ENCODE measurements at places on chromosomes 4 and X.
A peak's percentile ranks its signal among the peaks of the same experiment; 100 is the strongest.

DNA sequence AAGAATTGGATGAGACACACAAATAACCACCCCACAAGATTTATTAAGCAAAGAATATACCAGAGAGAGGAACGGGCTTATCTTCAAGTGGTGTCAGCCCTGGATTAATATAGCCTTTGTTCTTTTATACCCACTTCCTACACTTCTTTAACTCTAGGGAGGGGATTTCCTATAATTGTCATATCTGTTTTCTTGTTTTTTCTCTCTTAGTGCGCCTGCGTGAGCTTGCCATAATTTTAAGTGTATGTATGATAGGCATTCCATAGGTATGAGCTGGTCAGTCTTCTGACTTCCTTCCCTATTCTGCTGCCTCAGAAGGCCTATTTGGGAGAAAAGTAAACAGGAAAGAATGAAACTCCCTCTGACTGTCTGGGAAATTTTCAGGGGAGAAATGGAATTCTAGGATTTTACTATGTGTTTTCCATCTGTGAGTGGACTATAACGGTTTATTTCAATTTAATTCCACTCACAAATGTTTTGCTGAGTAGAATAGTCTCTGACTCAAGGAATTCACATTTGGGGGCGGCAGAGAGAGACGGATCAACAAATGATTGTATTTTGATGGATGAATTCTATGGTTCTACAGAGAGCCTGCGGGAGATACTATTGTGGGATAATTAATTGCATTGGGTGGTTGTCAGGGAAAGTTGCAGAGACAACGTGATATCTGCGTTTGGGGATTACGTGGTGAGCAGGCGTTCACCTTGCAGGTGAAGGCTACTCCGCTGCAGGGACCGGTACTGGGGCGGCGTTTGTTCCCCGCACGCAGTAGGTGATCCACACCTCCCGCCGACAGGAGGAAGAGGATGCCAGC lies 626 bp upstream of the CEP135 start:
- DNase-seq = peak; percentile 20

DNA sequence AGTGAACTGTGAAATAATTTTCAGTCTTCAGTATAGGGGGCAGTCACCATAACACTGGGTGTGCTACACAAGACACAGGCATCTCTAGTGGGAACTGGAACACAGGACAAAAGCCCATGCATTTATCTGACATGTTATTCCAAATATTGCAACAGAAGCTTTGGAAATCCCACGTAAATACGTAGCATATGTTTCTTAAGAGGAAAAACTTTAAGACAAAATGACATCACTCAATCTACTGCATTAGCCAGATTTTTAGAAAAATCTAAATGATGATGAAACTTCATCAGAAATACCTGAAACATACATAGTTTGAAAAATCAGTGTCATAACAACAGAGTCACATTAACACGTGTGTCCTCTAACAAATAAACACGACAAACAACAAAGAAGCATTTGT lies 14.5 kb downstream of the SHISA3 start:
- DNase-seq = no peak

GRCh38 chr4:22573198-22573597 lies 57.3 kb upstream of the ADGRA3 start:
- no peak for DNase-seq

DNA sequence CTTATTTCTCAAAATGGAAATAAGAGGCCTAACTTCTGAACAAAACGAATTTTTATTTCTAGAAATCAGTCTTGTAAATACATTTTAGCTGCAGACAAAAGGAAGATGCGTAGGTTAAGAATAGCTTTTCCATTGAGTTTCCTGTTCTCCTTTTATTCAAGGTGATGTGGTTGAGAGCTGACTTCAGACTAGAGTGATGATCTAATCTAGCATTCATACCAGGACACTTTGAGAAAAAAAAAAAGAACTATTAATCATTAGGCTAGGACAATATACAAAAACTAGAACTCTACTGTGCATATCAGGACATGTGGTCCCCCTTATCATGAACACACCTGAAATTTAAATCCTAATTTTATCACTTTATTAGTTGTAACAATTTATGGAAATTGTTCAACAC lies 884.5 kb upstream of the EPHA5 start:
- no peak for DNase-seq

GRCh38 chr4:3429651-3430050 lies 12.1 kb upstream of the HGFAC start:
- DNase-seq = no peak

- no peak for DNase-seq
These were observed 17.8 kb downstream of the PDCL2 start for GRCh38 chr4:55574252-55574651.

DNA sequence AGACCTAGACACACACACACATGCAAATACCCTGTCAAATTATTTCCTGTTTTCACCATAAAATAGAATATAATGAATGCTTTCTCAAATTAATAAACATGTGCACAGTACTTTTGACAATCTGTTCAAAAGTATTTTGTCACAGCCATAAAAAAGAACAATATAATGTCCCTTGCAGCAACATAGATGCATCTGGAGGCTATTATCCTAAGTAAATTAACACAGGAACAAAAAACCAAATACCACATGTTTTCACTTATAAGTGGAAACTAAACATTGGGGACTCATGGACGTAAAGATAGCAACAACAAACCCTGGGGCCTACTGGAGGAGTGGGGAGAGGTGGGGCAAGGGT lies 15.5 kb downstream of the RAB40A start:
- DNase-seq = no peak

GRCh38 chrX:19566359-19567222 lies 51.3 kb upstream of the MAP3K15 start:
- no peak for DNase-seq

- no peak for DNase-seq
These were observed 24.7 kb upstream of the GLOD5 start for GRCh38 chrX:48736878-48737212.

DNA sequence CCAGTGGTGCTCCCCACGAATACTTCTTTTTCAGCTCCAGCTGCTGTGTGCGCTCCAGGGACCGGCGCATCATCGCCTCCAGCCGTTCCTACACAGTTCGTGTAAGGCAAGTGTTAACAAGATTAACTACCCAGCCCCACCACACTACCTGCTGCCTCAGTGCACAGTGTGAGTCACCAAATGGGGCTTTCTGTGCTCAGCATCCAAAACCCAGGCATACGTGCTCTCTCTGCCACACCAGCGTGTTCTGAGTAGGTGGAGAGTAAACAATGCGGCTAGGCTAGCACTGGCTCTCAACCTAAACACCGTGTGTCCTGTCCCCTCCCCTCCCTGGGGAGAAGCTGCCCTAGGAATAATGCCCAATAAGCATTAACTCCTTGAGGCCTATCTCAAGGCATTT lies 60.0 kb downstream of the MAP7D2 start:
- DNase-seq = no peak

- DNase-seq = no peak
These were observed 228.4 kb downstream of the DTHD1 start for GRCh38 chr4:36509845-36510244.

DNA sequence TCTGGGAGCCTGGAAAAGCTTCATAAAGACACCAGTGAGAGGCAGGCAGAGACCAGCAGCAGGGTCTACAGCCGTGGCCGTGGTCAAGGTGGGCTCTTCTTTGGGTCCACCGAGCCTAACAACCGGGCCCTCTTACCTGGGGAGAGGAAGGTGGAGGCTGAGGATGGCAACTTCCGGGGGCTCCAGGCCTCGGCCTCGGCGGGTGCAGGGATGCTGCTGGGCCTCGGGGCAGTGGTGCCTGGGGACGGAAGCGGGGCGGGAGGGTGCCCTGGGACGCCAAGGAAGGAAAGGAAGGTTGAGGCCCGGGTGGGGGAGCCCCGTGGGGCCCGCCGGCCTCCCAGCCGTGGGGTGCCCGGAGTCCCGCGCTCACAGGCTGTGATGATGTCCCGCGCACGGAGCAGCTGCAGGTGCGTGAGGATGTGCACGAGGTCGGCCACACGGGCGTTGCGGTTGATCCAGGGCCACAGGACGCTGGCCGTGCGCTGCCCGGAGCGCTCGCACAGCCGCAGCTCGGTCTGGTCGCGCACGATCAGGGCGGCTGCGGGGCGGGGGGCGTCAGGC lies 561 bp downstream of the IRAK1 start:
- DNase-seq = no peak

DNA sequence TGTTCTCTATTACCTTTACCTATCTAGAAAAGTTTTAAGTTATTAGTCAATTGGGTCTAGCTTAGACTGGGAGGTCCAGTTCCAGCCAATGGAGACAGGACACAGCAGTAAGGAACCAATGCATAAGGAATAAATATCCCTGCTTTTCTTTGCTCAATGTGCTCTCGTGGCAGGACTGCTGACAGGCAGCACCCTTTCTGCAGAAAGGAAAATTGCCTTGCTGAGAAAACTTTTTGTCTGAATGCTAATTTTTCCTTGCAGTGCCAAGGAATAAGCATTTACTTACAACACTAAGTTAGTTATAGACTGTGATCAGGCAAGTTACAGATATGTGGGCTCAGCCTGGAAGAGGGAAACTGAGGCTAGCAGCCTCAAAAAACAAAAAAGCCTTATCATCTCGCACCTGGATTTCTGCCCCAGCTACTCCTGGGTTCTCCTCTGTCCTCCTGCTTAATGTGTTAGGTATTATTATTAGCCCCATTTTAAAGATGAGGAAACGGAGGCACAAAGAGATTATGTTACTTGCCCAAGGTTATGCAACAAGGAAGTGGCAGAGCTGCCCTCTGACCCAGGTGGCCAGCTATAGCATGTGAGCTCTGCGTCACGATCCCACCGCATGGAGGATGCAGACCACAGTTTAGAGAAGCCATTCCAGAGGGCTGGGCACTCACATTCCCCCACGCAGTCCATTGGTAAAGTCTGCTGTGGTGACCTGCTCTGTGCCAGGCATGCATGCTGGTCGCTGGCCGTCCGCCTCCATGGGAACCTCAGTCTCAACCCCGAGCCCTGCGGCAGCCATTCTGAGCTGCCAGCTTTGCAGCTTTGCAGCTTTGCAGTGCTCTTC lies 40.5 kb upstream of the C4orf50 start:
- no peak for DNase-seq

GRCh38 chr4:139509727-139510410 lies 46.1 kb downstream of the SETD7 start:
- no peak for DNase-seq

GRCh38 chr4:145808021-145808650 lies 128.2 kb downstream of the C4orf51 start:
- DNase-seq = no peak

GRCh38 chr4:1592709-1593417 lies 91.2 kb downstream of the FAM53A start:
- DNase-seq = no peak

- no peak for DNase-seq
These were observed 284.4 kb upstream of the LDB2 start for GRCh38 chr4:17182888-17183287.

DNA sequence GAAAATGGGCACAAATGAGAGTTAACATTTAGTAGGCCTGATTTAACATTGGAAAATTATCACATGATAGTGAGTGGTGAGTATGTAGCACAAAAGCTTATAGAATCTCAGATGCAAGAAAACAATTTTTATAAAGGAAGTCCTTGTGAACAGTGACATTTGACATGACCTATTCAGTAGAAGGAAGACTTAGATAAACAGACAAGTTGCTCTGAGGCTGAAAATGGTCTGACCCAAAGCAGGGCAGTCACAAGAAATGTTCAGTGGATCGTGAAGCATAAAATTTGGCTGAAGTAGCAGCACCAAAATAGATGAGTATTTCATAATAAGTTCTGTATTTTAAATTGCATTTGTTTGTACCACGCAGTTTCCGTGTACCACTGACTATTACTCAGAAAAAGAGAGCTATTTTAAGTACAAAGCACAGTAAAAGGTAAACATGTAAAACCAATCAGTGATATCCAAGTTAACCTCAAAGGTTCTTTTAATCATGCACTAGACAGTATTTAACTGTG lies 605.7 kb upstream of the PABPC4L start:
- DNase-seq = no peak

DNA sequence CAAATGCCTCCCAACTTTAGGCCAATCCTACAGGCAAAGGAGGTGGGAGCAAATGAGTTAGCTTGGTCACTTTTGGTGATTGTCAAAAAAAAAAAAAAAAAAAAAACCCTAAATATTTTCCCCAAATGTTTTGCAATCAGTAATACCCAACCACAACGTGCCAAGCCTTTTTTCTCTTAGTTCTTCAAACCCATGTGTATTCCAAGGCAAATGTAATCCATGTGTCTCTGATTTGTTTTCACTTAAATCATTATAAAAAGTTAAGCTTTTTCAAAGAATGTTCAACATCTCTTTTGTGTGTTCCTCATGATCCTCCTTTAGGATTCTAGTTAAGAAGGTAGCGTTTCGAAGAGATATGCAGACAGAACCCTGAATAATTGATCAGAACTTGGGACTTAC lies 328.4 kb downstream of the PAPSS1 start:
- no peak for DNase-seq
